T-helper 2 cell (primary cell): ENCODE measurements at places on chromosomes 2 and 18.

DNA sequence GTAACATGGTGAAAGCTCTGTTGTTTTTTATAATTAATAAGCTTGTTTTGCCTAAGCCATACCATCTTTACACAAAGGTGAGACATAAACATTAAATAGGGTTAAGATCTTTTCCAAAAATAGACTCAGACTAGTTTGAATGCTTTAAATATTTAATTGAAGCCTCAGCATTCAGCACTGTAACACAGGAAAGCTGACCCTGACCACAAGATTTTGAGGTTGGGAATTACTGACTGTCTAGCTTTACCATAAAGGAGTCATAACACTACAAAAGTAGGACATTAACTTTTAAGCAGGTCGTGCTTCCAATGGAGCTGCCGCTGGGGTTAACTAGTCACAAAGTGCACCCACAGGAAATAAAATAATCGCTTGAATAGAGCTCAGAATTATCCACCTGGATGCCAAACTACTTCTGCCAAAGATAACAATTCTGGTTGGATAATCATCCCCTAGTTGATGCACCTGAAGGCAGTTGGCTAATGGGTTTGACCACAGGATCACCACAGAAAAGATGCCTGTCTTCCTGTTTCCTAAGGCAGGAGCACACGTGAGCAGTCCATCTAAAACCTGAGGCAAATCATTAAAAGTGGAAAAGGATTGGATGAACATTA lies 106.2 kb downstream of the COBLL1 start:
- no peak for DNase-seq

GRCh38 chr18:58723810-58724602 lies 52.7 kb downstream of the MALT1 start:
- no peak for DNase-seq

DNA sequence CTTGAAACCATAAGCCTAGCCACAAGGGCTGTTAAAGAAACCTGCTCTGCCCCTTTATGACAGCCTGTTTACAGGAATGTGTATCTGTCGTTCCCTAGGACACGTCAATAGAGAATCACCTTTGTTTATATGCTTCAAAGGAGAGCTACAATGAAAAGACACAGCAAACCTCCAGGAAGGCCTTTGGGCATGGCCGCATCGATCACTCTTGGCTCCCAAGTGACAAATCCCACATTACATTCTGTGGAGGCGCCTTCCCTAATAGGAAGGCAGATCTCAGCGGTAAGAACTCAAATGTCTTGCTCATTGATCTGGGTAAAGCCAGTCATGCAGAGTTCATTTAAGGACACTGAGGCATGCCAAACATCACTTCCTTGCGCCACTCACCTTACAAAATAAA lies 26.5 kb downstream of the KIAA2012 start:
- DNase-seq = no peak

GRCh38 chr18:49811151-49811938 lies 2.0 kb downstream of the ACAA2 start:
- DNase-seq = no peak

DNA sequence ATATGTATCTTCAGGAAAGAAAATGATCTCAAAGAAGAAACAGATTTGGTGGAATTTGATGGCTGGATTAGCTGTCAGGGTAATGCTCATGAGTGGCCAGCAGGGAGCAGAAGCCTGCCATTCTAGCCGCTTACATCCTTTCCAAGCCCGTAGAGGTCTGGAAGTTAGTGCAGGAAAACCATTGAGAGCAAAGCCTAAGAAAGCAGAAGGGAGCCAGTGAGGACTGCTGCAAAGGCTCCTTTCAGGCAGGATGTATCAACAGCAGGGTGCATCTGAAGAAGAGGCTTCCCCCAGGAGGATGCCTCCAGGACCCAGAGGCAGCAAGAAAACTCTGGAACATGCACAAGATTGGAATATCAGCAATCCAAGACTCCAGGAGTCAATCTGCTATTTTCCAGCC lies 22.9 kb upstream of the LBH start:
- no peak for DNase-seq

GRCh38 chr2:129803032-129803431 lies 176.4 kb upstream of the RAB6C start:
- no peak for DNase-seq

- DNase-seq = no peak
Observed at GRCh38 chr2:50645346-50645745, 386.6 kb downstream of the NRXN1 start.

DNA sequence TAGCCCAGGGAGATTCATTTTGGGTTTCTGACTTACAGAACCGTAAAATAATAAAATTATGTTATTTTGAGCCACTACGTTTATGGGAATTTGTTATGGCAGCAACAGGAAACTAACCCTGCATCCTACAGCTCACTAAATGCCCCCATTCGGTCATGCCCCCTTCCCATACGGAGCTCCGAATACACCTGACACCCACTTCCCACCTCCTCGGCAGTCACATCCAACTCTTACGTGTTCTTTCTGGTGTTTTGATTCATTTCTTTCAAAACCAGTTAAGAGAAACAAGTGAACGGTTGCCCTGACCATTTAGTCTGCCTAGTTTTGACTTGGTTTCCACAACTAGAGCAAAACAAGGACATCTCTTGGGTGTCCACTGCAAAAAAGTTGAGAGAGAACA lies 19.7 kb downstream of the EIPR1 start:
- DNase-seq = no peak

GRCh38 chr2:224630659-224631550 lies 45.7 kb upstream of the CUL3 start:
- no peak for DNase-seq

- DNase-seq = no peak
Observed at GRCh38 chr18:37567994-37568359, 2.4 kb upstream of the CELF4 start.

GRCh38 chr18:13836559-13836958 lies 12.6 kb downstream of the MC5R start:
- DNase-seq = no peak

- DNase-seq = no peak
Observed at GRCh38 chr2:104046466-104046865, 807.4 kb upstream of the POU3F3 start.

DNA sequence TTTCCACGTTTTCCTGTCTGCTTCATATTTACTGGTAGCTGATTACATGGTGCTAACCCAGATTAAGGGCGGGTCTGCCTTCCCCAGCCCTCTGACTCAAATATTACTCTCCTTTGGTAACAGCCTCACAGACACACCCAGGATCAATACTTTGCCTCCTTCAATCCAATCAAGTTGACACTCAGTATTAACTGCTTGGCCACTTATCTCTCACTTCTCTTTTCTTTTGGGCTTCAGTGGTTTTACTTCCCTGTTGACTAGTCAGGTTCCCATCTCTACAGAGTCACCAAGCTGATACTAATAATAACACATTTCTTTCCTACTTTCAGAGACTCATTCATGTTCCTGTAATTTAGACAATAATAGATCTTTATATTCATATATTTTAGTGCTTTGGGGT lies 302.2 kb upstream of the MAP2 start:
- no peak for DNase-seq

- no peak for DNase-seq
Observed at GRCh38 chr2:134103196-134103595, 150.7 kb upstream of the MGAT5 start.

DNA sequence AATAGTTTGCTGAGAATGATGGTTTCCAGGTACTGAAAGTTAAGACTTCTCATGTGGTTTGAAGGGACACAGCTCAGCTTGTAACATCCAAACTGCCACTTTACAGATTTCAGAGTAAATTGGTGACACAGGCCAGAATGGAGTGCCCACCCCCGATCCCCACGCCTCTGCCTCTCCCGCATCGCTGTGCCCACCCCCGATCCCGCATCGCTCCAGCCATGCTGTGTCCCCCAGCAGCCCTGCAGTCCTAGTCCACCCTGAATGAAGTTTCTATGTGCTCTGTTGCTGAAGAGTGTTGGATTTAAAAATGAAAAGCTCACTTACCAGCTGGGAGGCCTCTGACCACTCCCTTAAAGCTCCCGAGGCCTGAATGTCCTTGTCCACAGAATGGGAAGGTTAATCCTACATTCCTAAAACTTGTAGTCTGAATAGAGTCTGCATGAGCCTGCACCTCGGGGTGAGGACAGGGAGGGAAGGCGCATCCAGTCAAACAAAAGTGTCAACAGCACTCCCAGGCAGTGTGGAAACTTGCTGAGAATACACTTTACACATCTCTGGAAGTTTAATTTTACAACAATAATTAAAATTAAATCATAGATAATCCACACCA lies 176.4 kb upstream of the ID2 start:
- no peak for DNase-seq

DNA sequence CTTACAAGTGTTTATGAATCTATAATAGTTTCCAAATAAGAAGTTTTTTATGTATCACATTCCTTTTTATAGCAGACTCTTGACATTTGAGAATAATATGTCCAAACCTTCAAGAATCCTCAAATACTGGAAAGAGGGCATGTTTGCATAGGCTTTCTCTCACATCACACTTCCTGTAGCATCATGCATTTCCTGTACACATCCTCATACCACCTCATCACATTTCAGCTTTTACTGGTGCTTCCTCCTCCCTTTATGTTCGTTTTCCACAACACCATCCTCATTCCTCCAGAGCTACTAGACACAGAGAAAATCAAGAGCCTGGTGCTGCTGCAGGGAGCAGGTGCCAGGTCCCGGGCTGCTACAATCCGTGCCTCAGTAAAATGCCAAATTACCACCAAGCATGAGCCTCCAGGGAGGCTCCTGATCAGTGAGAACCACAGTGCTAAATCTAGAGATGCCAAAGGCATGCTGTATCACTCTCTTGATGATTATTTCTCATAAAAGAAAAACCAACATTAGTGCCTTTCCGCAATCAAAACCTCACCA lies 137.7 kb upstream of the CYP1B1 start:
- peak; percentile 57 for DNase-seq

DNA sequence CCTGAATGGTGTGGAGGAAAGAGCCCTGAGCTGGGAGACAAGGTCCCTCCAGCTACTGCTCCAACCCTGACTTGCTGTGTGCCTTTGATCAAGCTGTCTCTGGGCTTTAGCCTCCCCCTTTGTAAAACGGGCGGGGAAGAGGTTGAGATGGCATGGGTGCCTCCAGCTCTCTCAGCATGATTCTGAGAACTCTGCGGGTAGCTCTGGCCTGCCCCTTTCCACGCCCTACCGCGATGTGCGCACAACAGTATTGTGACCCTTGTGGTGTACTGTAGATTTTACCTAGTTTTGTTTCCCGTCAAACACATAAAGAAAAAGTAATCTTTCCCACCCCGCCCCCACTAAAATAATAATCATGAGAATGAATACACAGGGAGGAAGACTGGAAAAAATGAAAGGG lies 5.3 kb downstream of the CD8A start:
- DNase-seq = peak; percentile 91

- no peak for DNase-seq
Observed at GRCh38 chr2:55923982-55924321, 370 bp upstream of the EFEMP1 start.
